ENCODE measurements at places on chromosomes 1 and 21.

DNA sequence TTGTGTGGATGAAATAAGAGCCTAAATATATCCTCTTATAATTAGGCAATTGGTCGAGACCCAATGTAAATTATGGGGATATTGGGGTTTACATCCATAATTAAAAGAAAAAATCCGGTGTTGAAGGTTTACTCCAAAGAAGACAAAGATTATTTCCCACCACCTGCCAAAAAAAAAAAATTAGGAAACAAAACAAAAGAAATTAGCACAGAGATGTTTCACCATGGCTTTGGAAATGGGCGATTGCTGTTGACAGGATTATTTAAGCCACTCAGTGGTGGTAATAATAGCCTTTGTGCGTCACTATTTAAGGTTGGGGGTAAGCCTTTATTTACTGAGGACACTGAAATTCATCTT is 585 bp upstream of the GLRX2 start:
- no peak for DNase-seq

DNA sequence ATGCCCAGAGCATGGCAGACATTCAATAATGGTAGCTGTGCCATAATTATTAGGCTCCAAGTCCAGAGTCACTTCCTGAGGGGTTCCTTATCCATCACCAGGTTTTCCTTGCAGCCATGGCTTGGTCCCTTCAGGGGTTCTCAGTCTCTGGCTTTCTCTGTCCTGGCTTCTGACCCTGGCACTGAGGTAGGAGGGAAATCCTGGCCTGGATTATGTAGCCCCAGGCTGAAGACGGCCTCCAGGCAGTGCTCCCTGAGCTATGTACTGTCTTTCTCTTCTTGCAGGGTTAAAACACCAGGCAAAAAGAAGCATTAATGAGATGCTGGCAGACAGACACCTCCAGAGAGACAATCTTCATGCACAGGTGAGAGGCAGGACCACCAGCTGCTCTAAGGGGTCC is 9.5 kb upstream of the PADI3 start:
- DNase-seq = peak; percentile 90

DNA sequence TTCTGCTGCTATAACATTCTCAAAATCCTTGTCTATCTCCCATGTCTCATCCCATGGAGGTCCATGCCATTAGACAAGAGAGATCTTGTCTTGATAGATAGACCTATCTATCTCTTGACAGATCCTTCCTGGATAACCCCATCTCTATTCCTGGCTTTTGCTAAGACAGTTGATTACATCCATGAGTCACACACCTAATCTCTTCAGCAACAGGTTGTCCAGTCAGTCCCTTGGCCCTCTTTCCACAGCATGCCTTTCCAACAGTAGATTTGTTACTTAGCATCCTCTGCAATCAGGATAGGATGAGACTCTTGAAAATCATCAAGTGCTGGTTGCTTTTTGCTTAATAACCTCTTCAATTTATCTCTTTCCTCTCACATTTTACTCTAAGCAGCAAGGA is 46.6 kb downstream of the TRMT1L start:
- no peak for DNase-seq

GRCh38 chr21:45821998-45822397 is 159.6 kb upstream of the COL6A1 start:
- DNase-seq = no peak

DNA sequence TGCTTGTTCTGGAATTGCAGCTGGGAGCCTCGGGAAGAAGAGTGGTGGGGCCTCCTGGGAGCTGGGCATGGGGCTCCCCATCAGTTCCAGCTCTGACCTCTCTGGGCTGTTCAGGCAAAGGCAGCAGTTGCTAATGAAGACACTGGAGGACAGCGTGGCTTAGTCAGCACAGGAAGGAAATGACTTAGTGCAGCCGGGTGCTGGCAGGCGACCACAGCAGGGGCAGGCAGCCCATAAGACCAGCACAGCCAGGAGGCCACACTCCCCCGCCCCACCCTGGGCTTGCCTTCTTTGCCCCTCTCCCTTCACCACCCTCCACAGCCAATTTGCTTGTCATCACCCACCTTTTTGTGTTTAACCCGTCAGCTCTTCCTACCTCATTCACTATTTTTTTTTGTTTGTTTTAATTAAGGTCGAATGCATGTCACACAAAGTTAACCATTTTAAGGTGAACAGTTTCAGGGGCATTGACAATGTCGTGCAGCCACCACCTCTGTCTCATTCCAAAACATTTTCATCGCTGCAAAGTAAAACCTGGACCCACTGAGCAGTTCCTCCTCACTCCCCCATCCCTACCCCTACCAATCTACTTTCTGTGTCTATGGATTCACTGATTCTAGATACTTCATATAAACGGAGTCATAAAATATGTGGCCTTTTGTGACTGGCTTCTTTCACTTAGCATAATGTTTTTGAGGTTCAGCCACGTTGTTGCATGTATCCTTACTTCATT is 10.9 kb downstream of the OLIG2 start:
- DNase-seq = peak; percentile 97

- no peak for DNase-seq
Observed at GRCh38 chr1:219276049-219276738, 102.5 kb downstream of the LYPLAL1 start.

- peak; percentile 72 for DNase-seq
Observed at GRCh38 chr1:203402629-203403337, 51.9 kb upstream of the FMOD start.

- no peak for DNase-seq
Observed at GRCh38 chr21:43631411-43632107, 27.7 kb downstream of the HSF2BP start.

GRCh38 chr1:207191776-207192175 is 87.7 kb downstream of the C4BPA start:
- DNase-seq = no peak

DNA sequence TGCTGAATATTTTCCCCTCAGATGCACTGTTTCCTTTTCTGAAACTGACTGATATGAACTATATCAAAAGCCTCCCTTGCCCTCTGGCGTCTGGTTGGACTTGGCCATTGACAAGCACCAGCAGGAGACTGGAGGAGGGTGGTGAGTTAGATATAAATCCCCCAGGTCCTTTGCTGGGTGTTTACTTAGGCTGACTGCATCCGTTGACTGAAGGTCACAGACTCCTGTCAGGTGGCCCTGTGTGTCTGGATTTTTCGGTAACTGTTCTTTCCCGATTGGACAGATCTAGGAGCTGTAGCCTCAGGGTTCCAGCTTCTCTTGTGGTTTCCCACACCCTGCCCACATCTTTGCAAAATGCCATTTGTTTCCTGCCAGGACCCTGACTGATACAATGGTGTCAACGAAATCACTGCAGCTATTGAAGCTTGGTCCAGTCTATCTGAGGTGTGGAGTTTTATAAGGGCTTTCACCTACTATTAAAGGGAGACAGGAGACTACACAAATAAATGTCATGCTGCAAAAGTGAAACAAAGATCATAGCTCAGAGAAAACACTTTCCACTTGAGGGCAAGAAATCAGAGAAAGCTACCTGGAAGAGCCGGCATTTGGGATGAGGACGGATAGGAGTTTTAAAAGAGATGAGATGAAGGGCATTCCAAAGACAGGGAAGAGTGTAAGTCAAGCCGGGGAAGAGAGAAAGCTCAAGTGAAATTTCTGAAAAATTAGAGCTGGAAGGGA is 1.5 kb upstream of the MAGI3 start:
- peak; percentile 12 for DNase-seq

GRCh38 chr1:220271706-220272046 is 577 bp downstream of the RAB3GAP2 start:
- DNase-seq = peak; percentile 31

- DNase-seq = no peak
Observed at GRCh38 chr1:12009318-12009947, 9.9 kb upstream of the MIIP start.

- no peak for DNase-seq
Observed at GRCh38 chr1:151721788-151722510, 627 bp downstream of the RIIAD1 start.

GRCh38 chr1:94821636-94822305 is 1.6 kb downstream of the SLC44A3 start:
- DNase-seq = no peak

DNA sequence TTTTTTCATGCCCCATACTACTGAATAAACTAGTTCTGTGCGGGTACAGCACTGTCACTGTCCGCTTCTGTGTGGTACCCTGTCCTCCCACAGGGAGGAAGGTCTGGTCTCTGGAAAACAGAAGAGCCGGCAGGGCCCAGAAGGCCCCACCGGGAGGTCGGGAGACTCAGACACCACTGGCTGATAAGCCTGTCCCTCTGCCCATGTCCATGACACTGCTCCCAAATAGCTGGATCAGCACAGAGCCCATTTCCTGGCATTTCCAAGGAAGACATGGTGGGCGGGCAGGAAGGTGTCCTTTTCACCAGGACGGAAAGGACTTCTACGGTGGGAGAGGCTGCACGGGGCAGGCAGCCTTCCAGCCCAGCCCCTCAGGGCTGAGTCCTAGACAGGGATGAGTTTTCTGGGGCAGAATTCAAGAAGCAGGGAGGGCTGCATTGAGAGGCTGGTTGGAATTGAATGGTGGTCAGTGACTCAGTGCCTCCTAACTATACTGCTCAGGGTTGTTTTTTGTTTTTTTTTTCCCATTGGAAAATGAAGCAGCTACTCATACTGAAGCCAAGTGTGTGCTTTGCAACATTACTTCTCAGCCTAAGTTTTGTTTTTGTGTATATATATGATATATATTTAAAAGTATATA is 7.1 kb downstream of the PSRC1 start:
- DNase-seq = no peak

- peak; percentile 47 for DNase-seq
Observed at GRCh38 chr1:109818271-109818987, 54.7 kb upstream of the EPS8L3 start.

DNA sequence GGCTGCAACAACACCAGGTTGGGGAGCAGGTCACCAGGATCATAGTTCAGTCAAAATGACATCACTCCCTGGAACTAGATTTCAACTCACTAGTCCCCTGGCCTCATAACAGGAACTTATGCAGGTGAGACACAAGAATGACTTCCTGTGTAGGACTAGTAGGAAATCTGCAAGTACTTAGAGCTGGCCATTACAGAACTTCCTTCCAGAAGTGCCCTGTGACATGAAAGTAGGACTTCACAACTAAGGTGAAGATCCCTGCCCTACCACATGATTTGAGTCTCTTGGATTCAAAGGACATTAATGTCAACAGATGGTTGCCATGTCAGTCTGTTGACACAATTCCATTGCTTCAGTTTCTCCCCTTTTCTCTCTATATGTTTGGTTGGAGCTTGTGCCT is 223.1 kb downstream of the RPS6KC1 start:
- no peak for DNase-seq

DNA sequence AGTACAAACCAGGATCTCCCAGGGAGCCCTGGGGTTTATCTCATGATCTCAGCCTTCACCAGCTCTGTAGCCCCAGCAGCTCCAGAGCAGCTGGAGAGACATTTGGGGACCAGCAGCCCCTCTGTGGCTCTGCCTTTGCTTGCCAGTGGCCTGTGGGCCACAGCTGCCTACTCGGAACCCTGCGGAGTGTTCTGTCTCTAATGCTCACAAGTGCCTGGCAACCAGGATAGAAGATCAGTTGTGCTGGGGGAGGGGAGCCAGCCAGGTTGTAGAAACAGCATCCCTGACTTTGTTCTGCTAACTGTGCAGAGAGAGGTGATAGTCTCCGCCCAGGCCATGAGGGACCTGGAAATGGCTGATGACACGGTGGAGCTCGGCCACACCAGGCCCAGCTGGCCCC is 50.9 kb upstream of the KCNJ15 start:
- no peak for DNase-seq

- DNase-seq = no peak
Observed at GRCh38 chr1:244186372-244186771, 135.3 kb downstream of the ZBTB18 start.

DNA sequence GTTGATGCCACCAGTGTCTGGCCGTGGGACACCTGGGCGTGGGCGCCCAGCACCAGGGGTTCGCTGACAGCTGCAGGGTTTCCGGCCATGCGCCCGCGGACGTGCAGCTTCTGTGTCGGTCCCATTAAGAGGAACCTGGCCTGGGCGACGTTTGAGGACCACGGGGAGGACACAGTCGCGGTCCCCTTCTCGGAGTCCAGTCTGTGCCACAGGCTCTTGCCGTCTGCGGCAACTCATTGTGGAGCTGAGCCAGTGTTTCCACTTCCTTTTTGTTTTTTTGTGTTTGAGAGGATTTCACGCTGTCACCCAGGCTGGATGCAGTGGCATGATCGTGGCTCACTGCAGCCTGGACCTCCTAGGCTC is 1.6 kb upstream of the C1orf159 start:
- DNase-seq = peak; percentile 47

DNA sequence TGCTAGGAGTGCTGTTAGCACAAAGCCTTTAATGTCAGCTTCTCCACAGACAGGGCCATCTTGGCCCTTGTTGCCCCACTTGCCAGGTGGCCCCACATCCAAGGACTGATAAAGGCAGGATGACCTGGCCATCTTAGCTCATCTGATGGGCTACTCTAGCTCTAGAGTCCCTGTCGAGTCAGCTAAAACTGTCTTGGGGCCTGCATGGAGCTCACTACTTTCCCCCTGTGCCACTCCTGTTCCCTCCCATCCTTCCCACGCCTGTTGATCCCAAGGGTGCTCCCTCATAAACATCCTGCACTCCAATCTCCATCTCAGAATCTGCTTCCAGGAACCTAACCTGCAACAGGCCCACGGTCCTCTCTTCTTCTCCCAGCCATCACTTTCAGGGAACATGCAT is 652 bp upstream of the GPX7 start:
- DNase-seq = no peak

DNA sequence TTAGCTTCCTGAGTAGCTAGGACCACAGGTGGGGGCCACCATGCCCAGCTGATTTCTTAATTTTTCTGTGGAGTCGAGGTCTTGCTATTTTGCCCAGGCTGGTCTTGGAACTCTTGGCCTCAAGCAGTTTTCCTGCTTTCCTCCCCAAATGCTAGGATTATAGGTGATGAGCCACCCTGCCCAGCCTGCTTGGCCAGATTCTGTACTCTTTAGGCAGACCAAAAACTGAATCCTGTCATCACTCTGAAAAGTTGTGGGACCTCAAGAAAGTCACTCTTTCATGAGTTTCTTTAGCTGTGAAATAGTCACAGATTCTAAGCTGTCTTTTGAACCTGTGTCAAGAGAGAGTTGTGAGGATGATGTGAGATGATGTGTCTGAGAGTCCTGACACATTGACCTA is 105.4 kb downstream of the CAMTA1 start:
- no peak for DNase-seq

GRCh38 chr1:231694075-231694431 is 67.5 kb downstream of the DISC1 start:
- no peak for DNase-seq

DNA sequence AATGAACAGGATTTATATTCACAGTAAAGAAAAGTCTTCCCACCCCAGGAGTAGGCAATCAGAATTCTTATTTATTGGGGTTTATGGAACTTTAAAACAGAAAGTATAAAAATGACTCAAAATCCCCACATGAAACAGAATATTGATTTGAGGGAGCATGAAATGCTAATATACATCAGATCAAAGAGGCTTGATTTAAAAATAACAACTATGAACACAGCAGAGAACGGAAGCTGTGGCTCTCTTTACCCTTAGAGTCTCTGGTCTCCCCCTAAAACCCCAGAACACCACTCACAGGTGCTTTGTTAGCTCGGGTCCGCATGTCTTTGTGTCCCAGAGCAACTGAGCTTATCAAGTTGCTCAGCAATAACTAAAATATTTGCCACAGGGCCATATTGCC is 31.2 kb upstream of the FASLG start:
- no peak for DNase-seq

GRCh38 chr1:172148707-172149106 is 271.8 kb upstream of the C1orf105 start:
- no peak for DNase-seq

GRCh38 chr1:205424901-205425600 is 3.2 kb upstream of the LEMD1 start:
- no peak for DNase-seq
